ENCODE measurements at places on chromosomes 4 and X.

DNA sequence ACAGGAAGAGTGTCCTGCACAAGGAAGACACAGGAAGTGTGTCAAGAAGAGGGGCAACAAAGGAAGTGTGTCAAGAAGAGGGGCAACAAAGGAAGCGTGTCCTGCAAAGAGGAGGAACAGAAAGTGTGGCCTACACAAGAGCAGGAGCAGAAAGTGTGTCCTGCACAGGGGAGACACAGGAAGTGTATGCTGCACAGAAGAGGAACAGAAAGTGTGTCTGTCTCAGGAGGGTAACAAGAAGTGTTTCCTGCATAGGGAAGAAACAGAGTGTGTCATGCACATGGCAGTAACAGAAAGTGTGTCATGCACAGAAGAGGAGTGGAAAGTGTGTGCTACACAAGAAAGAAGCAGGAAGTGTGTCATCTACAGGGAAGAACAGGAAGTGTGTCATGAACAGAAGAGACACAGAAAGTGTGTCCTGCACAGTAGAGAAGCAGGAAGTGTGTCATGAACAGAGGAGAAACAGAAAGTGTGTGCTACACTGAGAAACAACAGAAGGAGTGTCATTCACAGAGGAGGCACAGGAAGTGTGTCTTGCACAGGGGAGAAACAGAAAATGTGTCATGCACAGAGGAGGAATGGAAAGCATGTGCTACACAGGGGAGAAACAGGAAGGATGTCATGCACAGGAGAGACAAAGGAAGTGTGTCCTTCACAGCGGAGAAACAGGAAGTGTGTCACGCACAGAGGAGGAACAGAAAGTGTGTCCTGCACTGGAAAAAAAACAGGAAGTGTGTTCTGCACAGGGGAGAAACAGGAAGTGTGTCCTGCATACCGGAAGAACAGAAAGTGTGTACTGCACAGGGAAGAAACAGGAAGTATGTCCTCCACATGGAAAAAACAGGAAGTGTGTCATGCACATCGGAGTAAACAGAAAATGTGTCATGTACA lies 526.4 kb upstream of the PRKX start:
- DNase-seq, result no peak

GRCh38 chr4:11313157-11313943 lies 115.3 kb downstream of the HS3ST1 start:
- DNase-seq, result no peak

DNA sequence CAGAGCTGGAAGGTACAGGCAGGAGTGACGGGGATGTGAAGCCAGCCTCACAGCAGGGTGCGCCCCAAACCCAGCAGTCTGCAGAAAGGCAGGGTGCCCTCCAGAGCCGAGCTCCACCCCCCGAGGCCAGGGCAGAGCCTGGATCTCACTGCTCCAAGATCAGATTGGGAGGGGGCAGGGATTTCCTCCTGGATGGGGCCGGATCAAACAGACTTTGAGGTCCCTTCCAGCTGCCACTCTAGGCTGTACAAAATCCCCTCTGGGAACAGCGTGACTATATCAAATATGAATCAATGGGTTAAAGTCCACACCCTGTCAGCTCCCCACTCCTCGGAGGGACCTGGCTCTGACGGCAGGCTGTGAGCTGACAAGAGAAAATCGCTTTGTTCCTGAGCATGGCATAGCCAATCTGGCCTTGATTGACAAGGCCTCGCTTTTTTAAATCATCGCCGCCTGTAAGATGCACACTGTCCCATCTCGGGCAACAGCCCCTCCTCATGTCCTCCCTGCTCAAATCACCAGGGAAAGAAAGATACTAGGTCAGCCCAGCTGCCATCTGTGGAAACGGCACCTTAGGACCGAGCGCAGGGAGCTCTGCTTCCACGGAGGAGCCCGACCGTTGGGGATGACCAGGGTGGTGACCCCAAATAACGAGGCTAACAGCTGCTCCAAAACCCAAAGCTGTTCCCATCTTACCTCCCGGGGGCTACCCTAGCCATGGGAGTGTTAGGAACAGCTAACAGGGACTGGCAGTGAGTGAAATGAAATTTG lies 39.9 kb downstream of the PSAPL1 start:
- no peak for DNase-seq

DNA sequence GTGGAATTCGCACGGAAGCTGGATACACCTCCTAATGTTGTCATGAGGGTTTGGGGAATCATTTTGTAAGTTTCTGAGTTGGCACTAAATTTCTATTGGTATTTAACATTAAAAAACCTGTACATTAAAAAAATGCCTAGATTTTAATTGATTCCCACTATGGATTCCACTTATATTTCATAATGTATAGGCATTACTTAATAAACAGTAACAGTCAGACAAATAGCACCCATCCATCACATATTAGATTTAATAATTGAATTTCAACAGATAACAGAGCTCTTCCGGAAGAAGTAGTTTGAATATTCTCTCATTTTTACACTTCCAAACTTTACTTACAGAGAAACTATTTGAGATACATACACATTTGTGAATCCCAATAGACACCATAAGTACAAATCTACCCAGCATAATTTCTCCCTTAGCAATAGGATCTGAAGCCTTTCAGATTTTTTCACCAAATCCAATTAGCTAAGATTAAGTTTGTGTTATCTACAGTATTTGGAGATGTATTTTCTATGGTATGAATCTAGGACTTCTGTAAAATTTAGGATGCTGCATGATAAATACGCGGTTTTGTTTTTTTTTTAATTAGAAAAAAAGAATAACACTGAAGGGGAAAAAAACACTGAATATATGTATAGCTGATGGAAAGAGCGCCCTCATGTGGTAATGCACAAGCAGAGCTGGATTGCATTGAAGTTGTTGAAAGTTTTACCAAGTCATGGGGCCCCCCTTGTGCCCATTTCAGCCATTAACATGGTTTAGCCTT lies 12.2 kb upstream of the ODAM start:
- DNase-seq, result no peak

DNA sequence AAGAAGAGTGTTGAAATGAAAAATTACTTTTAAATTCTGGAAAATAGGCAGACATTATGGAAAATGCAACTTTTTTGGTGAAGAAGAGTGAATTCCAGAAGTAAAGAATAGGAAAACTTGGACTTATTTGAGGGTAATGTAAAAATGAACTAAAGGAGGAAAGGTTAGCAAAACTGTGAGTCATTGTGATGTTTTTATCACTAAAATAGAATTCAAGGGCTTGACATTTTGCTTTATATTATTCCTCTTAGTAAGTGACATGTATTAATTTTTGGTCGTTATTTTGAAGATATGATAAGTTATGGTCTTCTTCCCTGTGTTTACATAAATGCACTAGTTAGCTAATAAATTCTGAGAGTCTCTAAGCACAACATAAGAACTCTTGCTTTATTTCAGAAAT lies 390.9 kb downstream of the FAT4 start:
- no peak for DNase-seq
